ENCODE measurements at places on chromosomes 5 and 9.

DNA sequence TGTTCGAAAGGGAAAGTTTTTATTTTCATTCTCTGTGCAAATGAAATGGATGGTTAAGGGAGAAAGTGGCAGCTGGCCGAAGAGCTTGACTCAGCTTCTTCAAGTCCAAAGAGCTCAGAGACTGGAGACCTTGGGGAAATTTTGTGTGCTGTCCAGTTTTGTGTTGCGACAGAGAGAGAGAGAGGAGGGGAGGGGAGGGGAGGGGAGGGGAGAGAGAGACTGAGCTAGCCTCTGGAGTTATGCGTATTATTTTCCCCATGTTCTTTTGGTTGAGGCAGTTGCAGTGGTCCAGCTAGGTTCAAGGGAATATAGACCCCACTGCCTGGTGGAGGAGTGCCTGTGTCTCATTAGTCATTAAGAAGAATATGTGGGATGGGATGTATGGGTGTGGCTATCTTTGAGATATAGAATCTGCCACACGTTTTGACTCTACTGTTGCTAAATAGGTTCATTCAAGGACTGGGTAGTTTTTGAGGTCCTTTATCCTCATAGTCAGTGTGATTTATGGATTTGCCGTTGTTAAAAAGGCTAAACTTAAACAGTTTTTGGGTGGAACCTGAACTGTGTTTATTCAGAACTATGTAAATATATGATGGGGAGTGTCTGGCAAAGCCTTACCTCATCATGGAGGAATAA is 69.7 kb downstream of the ARHGAP26 start:
- no peak for DNase-seq

- no peak for DNase-seq
These were observed 191.1 kb upstream of the DMRT1 start for GRCh38 chr9:650362-650761.

DNA sequence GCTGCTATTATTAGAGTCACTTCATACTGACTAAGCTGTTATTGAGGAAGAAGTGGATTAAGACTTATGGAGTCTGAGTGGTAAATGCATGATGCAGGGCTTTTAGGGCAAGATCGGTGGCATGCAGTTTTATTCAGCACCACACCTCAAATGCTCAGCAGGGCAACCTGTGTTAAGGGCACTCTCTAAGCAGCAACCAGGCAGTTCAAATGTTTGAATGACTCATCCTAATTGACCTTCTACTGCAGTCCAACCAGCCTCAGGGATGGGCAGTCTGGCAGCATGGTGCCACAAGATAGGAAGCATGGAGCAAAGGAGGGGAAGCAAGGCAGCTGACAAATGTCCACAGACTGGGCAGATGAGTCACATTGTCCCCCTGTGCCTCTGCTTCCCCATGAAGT is 80.2 kb upstream of the MIER3 start:
- no peak for DNase-seq

GRCh38 chr5:143198332-143198731 is 205.2 kb downstream of the NR3C1 start:
- DNase-seq, result no peak

GRCh38 chr9:75087289-75087823 is 599 bp downstream of the NMRK1 start:
- DNase-seq, result no peak

DNA sequence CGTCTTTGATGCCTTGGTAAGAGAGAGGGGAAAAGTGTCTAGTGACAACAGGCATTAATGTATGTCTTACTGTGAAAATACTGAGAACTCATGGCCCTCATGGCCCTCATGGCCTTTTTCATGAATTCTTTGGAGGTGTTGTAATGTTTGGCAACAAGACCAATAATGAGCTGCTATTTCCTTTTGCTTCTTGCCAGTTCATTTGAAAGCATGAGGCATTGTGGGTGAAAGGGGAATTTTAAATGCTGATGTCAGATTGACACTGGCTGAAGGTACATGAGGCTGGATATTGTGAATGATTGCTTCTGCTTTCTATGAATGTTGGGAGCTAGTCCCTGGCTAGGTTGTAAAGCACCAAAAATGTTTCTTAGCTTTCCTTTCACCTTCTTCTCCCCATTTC is 79.2 kb downstream of the DOCK2 start:
- no peak for DNase-seq

- no peak for DNase-seq
These were observed 479.4 kb downstream of the CDK5RAP2 start for GRCh38 chr9:120100595-120100994.

DNA sequence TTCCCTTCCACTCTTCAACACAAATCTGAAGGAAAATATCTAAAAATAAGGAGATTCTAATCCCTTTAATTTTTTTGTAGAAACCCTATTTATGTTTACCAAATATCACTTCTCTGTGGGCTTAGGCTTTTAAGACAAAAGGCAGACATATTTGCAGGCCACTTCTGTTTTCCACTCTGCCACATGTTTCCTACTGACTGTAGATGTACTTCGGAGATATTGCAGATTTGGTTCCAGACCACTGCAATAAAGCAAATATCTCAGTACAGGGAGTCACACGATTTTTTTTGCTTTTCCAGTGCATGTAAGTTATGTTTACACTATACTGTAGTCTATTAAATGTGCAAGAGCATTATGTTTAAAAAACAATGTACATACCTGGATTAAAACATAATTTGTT is 219.0 kb downstream of the SREK1 start:
- DNase-seq, result no peak
